ENCODE measurements at places on chromosomes 5 and 9. TPM values are rescaled to one million over a fixed set of nuclear protein-coding genes. Genes with fewer than 3 reads are reported as not detected.
A peak's percentile ranks its signal among the peaks of the same experiment; 100 is the strongest.

The ADAMTS16 gene
- total RNA-seq = not detected

The FRMD3 gene
- total RNA-seq = 0.28 TPM

The RETREG1 gene
- total RNA-seq = 4.9 TPM

The GPR151 gene
- total RNA-seq = not detected

DNA sequence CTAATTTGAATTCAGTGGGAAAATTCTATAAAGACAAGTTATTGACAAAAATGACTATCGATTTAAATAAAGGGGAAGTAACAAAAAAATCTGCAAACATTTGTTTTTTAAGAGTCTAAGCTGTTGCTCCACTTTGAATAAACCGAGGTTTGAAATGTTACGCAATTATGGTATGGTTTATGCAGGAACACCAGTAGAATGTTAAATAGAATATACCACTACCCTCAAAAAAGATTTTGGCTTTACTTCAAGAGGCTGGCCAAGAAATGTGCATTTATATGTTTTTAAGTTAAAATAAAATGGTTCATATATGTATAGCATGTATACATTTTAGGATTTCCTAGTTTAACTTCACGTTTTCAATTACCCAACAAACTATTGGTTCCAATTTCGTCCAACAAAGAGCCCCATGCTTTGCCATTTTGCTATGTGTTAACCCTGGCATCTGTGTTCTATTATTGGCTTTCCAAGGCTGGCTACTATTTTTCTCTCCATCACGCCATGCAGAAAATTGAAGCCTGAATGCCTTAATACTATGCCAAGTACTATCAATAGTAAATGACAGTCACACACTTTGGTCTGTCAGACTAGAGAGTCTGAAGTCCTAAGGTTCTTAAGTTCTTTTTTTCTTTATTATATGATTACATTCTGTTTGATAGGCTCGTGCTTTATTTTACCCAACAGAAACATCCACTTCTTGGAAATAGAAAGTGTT lies 171.2 kb downstream of the BRINP1 start:
- H3K36me3 ChIP-seq = no peaks in the 10 kb centered on the region
- no peak overlapping the region for H3K4me3 ChIP-seq
- no peak overlapping the region for H3K27ac ChIP-seq
- no peaks in the 10 kb centered on the region for H3K4me1 ChIP-seq
- no peak for DNase-seq

DNA sequence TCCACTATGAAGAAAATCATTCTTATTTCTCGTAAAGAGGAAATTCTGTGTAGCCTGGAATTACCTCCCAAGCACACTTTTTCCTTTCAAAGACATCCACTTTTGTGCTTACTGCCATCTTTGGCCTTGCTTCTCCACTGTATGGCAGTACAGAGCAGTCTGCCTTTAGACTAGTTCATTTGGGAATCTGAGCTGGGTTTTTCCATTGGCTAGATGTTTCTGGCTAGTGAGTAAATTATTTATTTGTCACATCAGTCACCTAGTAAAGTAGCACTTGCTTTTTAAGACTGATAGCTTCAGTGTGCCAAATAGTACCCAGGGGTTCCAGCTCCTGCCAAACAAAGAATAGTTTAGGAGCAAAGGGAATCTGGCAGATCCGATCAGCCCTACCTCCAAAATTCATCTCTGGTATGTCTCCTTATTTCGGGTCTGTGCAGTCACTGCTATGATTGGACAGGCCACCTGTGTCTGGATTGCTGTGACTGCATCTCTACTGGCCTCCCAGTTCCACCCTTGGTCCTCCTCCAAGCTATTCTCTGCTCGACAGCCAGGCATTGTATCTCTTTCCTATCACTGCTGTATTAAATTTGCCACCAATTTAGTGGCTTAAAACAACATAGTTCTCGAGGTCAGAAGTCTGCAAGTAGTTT lies 97.6 kb downstream of the NUDT12 start:
- no peak for DNase-seq
- peaks cover 5% of the 10 kb centered on the region for H3K4me1 ChIP-seq
- H3K36me3 ChIP-seq = no peaks in the 10 kb centered on the region

DNA sequence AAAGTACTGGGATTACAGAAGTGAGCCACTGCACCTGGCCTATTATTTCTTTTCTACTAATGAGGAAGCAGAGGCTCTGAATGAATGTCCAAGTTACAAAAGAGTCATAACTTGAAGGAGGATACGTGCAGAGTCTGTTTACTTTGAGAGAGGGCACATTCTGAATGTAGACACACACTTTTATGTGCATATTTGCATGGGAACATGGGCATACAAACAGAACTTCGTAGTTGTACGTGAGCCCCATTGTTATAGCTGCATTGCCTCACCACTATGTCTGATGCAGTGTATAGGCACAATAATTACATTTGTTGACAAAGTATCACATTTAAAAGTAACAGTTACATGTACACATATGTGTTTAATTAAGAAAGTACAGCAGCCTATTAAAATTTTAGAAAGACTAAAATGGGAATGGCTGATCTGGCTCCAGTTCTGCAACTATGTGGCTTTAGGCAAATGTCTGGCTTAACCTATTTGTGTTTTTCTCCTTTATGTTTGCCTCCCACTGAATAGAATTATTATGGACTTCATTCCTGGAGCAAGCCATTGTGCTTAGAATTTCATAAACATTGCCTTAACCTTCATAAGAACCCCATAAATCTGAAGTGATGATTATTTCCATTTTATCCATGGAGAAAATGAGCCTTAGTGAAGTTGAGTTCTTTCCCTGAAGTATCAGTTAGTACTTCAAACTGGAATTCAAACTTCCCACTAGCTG lies 3.0 kb upstream of the DPYSL3 start:
- DNase-seq = no peak
- peaks cover 54% of the 10 kb centered on the region for H3K27me3 ChIP-seq
- no peak overlapping the region for H3K4me3 ChIP-seq

GRCh38 chr9:38018958-38019602 lies 49.9 kb downstream of the SHB start:
- peaks cover 9% of the 10 kb centered on the region for H3K36me3 ChIP-seq
- H3K27ac ChIP-seq = peak overlapping the region; percentile 71
- peak; percentile 80 for DNase-seq
- peaks cover 58% of the 10 kb centered on the region for H3K4me1 ChIP-seq
